Astrocyte of the spinal cord (primary cell): ENCODE measurements at places on chromosomes 6 and 20.

DNA sequence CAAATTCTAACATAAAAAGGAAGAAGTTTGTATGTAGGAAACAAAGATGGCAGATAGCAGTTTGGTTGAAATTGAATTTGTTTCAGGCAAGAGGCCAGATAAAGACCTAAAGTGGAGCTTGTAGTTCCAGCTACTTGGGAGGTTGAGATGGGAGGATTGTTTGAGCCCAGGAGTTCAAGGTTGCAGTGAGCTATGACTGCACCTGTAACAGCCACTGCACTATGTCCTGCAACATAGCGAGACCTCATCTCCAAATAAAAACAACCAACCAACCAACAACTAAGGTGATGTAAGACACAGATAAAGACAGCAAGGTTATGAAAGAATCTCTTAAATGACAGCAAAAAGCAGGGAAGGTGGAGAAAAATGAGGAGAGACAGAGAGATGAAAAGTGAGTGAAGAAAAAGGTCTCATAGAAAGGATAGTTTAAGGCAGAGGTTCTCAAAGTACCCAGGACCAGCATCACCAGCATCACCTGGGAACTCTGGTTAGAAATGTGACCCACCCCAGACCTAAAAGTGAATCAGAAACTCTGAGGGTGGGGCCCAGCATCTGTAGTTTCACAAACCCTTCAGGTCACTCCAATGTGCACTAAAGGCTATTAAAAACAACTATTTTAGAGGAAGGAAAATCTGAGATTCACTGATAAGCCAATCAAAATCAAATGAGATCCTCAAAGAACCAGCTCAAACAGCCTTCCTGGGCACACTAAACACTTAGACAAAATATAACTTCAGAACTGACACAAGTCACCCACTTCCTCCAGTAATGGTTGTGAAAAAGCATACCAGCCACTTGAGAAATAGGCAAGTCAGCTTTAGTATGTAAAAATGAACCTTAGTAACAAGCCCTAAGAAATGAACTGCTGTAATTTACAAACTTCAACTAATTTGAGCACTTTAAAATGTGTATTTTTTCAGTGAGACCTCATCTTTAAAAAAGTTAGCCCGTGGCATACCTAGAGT is 57.6 kb downstream of the FAM184A start:
- DNase-seq: no peak

- DNase-seq: no peak
Observed at GRCh38 chr20:49851991-49852390, 39.4 kb downstream of the SLC9A8 start.

- DNase-seq: peak; percentile 93
Observed at GRCh38 chr6:141483598-141484061, 649.1 kb upstream of the GJE1 start.

- peak; percentile 8 for DNase-seq
Observed at GRCh38 chr20:15220778-15221565, 883.6 kb upstream of the FLRT3 start.

- DNase-seq: peak; percentile 97
Observed at GRCh38 chr20:47274401-47275108, 81.9 kb downstream of the ZMYND8 start.

- DNase-seq: peak; percentile 12
Observed at GRCh38 chr6:74289884-74290283, 593.9 kb downstream of the CD109 start.
